ENCODE measurements at places on chromosomes 13 and 19. TPM values are rescaled to one million over a fixed set of nuclear protein-coding genes. Genes with fewer than 3 reads are reported as not detected.
A peak's percentile ranks its signal among the peaks of the same experiment; 100 is the strongest.

The B3GNT3 gene
- 0.36 TPM for total RNA-seq

The ZNF175 gene
- total RNA-seq = 15.1 TPM

The HCST gene
- total RNA-seq = 2.1 TPM

The CFD gene
- 0.65 TPM for total RNA-seq

The IGFL3 gene
- total RNA-seq = 93.5 TPM

The ONECUT3 gene
- total RNA-seq = not detected

The ZNF66 gene
- 7.5 TPM for total RNA-seq

The SOX21 gene
- 0.77 TPM for total RNA-seq

The ZIC2 gene
- total RNA-seq = 0.60 TPM

DNA sequence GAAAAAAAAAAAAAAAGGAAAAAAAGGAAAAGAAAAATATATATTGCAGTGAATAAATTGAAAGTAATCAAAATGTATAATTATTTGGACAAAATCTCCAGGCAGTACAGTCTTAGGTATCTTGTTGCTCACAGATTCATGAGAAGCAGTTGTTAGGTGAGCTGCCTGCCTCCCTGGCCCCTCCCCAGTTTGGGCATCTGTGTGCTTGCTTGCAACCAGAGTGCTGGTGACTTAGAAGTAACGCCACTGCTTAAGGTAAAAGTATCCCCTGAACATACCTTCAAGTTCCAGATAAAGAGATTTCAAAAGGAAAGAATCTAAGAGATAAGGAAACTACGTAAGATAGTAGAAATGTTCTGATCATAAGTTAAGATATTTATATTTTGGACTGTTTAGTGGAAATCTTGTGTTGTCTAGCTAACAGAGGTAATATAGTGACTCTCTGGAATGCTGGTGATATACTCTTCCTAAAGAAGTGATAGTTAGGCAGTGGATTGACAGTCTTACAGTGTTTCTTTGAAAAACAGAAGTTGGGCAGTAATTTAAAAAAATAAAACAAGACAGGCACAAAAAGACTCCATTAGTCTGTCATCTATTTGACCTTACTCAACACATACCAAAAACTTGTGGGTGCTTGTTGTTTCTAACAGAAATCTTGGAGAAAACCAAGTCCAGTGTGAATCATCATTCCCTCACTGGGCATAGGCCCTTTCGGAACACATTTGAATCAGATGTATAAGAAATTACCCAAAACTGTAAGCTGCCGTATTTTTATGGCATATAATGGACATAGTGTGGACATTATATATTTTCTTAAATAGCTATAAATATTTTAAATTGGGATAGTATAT, 38.3 kb upstream of the KCTD4 start:
- DNase-seq = peak; percentile 70

DNA sequence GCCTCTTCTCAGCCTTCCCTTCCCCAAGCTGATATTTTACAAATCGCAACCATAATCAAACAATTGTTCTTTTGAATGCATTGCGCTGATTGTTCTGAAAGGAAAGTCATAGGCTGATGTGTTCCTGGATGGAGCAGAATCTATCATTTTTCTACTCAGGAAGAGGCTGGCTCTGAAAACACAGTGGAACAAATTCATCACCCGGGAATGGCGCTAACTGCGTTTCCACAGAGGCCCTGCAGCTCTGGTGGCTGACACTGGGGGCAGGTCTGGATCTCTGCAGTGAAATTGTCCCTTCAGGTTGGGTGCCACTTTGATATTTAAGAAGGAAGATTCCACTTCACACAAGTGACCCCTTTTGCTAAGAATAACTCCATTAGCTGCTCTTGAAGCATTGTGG, 1060.8 kb downstream of the UQCRFS1 start:
- no peak for DNase-seq

GRCh38 chr13:113881614-113882266, 17.9 kb upstream of the GAS6 start:
- peak; percentile 46 for DNase-seq

- no peak for DNase-seq
These were observed 692 bp downstream of the RGS9BP start for GRCh38 chr19:32676186-32676894.

GRCh38 chr13:25249001-25249543, 38.2 kb downstream of the MTMR6 start:
- DNase-seq = peak; percentile 28

DNA sequence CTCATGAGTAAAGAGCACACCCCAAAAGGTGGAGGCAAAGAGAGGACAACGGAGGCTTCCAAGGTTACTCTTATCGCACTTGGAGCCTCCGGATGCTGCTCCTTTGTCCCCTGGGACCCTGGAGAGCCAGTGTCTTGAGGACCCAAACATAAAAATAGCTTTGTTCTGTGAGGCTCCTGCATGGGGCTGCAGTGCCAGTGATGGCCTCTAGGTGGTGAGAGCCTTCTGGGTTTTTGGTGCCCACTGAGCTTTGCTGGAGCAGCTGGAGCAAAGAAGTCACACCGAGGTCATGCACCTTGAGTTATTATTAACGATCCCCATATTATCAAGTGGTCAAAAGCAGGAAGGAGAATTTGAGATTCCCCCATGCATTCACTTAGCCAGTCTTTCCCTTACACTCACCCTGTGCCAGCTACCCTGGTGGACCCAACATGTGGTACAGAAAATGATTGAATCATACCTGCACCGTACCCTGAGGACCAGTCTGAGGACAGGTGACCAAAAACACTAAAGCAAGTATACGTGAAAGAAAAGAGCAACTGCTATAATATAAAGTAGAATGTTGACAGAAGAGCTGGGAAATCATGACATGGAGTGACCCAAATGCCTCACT, 41.5 kb downstream of the ZNF682 start:
- DNase-seq = no peak

DNA sequence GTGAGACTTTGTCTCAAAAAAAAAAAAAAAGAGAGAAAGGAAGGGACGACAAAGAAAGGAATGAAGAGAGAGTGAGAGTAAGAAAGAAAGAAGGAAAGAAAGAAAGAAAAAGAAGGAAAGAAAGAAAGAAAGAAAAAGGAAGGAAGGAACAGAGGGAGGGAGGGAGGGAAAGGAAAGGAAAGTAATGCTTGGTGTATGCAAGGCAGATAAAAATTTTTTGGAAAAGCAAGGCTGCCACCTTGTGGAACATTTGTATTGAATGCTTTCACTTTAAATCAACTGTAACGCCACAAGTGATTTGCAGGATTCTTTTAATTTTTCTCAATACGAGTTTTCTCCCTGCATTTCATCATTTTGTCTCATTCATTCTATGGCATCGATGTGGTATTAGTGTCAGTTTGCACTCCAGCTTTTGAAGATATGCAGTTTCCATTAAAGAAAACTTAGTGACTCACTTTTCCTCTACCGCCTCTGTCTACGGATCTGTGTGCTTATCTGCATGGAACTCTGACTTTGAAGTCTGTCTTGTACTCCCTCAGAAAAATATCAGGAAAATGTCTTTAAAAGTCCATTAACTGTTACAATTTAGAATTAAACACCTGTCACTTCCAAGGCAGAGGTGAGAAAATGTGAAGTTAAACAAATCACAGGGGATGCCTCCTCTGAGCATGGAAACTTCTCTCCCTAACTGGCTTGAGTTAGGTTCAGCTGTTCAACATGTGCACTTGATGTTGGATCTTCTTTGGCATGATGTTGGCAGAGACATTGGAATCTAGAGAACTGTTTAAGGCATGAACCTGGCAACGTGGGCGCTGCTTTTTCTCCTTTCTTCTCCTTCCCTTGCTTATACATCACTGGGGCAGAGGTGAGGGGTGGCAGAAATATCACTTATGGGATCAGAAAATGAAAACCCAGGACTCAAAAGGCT, 20.0 kb upstream of the ZDHHC20 start:
- DNase-seq = peak; percentile 53

DNA sequence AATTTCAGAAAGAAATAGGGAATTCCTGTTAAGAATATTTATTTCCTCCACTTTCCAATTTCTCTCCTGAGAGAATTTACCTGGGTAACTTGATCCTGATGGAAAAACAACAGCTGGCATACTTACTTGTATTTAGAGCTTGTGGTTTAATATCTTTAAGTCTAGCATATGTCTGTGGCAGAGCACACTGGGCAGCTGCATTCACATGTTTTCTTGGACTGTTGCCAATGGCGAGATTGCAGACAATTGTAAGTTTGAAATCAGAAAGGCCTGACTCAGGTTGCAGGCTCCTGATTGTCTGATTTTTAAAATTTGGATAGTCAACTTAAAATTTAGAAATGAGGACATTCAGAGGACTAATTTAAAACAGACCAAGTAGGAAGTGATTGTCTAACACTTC, 66.9 kb downstream of the NHLRC3 start:
- no peak for DNase-seq

GRCh38 chr13:46810440-46810839, 13.5 kb upstream of the ESD start:
- no peak for DNase-seq

DNA sequence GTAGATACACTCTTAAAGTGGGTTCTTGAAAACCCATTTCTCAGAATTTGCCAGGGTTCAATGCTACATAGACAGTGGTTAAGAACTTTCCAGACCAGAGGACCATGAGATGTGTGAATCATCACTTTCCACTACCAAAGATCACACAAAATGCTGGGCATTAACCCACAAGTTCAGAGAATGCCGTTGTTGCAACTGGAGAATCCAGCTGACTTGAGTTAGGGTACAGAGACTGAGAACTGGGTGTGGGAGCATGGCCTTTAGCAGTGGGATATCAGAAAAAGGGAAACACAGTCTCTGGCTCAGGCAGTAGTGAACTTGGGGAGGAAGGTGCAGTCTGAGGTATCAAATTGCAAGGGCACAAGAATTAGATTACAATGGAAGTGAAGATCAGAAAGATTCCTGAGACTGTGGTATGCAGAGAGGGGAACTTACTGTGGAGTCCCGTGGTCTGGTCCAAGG, 51.5 kb upstream of the WDFY2 start:
- DNase-seq = no peak
